Activated CD4-positive, alpha-beta T cell treated with anti-CD3 and anti-CD28 coated beads, Interleukin-2, amount 50 U/mL, for 24 hours (primary cell): ENCODE measurements at places on chromosomes 5 and 9.

DNA sequence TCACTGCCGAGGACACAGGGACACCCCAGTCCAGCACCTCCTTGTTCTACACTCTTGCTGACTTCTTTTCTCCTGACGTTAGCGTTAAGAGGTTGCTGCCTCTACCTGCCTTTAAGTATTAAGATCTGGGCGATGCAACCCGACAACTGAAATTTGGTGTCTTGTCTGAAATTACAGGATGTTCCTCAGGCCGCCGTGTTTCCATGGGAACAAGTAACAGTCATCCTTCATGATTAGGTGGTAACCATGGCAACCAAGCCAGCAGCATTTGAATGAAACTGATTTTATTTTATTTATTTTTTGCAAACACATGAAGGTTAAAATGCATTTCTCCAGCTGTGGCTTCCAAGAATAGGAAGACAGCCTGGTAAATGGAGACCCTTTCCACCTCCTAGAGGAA is 20.8 kb downstream of the DAB2IP start:
- no peak for DNase-seq

- DNase-seq: no peak
Observed at GRCh38 chr5:140351609-140352334, 5.4 kb upstream of the HBEGF start.

GRCh38 chr5:139341187-139341688 is 416 bp upstream of the PAIP2 start:
- no peak for DNase-seq

- DNase-seq: peak; percentile 13
Observed at GRCh38 chr5:153964880-153965645, 73.6 kb downstream of the FAM114A2 start.

- DNase-seq: no peak
Observed at GRCh38 chr9:20990867-20991266, 40.6 kb downstream of the HACD4 start.

DNA sequence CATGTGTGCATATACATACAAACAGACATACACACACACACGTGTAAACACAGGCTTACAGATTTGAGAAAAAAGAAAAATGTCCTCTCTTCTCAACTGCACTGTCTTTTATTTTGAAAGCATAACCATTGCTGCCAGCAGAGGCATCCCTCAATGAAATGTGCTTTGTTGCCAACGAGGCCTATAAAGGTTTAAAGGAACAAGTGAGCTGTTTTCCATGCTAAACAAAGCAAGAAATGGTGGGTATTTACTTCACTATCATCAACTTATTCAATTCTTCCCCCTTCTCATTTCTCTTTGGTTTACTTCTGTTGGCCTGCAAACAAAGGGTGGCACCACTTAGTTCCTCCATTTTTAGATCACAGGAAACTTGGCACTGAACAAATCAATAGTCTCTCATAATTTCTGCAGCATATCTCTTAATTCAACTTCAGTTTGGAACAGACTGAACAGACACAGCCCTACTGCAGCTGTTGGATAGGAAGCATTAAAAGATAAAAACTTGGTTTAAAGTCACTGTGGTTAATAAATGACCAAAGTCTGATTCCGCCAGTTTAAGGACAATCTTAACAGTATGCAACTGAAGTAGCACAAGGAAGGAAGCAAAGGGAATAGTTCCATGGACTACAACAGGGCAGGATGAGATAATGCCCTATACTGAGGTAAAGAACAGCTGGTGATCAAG is 21.7 kb downstream of the TTC33 start:
- no peak for DNase-seq

GRCh38 chr5:180563994-180564393 is 27.3 kb downstream of the SCGB3A1 start:
- peak; percentile 3 for DNase-seq

- no peak for DNase-seq
Observed at GRCh38 chr5:149298842-149299404, 27.3 kb downstream of the AFAP1L1 start.

- DNase-seq: no peak
Observed at GRCh38 chr5:76467216-76467615, 64.1 kb downstream of the IQGAP2 start.

- DNase-seq: no peak
Observed at GRCh38 chr5:24747327-24747726, 102.5 kb upstream of the CDH10 start.

- DNase-seq: no peak
Observed at GRCh38 chr5:144015961-144016360, 154.5 kb downstream of the YIPF5 start.

- DNase-seq: no peak
Observed at GRCh38 chr9:106753155-106753671, 109.8 kb upstream of the ZNF462 start.

GRCh38 chr9:114417511-114417910 is 29.7 kb upstream of the AKNA start:
- DNase-seq: no peak

DNA sequence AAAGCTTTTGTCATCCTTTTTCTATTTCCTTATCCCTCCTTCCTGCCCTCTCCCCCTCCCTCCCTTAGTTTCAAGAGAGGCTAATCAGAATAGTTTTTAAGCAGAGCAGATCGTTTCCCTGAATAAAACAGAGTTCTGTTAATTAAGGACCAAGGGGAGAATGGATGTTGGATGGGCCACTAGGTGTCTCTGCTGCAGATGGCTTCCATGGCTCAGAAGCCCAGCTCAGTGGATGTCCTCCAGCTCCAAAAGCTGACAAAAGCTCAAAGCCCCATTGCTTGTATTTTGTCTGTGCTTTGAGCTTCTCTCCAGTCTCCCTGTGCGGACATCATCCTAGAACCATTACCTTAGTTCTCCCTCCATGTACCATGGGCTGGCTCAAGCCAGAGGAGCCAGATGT is 21.0 kb upstream of the NPR3 start:
- no peak for DNase-seq

DNA sequence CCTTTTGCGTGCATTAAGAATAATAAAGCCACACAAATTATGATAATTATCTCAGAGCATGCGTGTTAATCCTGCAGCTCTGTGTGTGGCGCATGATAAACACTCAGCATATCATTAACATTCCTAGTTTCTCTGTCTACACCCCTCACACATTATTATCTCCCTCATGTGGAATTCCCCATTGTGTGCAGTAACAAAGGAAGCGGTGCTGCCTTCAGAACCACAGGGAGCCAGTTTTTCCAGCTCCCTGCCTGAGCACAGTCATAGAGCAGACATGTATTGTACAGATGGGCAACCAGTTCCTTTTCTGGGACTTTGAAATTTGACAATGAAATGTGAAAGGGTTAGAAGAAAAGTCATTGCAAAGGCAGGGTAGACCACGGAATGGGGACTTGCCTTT is 1365.5 kb upstream of the CDH9 start:
- DNase-seq: no peak

GRCh38 chr5:98917433-98917832 is 11.4 kb downstream of the CHD1 start:
- DNase-seq: no peak

- DNase-seq: no peak
Observed at GRCh38 chr9:93265301-93265971, 81.5 kb downstream of the WNK2 start.

GRCh38 chr9:124613849-124614248 is 106.7 kb upstream of the NR5A1 start:
- DNase-seq: no peak

DNA sequence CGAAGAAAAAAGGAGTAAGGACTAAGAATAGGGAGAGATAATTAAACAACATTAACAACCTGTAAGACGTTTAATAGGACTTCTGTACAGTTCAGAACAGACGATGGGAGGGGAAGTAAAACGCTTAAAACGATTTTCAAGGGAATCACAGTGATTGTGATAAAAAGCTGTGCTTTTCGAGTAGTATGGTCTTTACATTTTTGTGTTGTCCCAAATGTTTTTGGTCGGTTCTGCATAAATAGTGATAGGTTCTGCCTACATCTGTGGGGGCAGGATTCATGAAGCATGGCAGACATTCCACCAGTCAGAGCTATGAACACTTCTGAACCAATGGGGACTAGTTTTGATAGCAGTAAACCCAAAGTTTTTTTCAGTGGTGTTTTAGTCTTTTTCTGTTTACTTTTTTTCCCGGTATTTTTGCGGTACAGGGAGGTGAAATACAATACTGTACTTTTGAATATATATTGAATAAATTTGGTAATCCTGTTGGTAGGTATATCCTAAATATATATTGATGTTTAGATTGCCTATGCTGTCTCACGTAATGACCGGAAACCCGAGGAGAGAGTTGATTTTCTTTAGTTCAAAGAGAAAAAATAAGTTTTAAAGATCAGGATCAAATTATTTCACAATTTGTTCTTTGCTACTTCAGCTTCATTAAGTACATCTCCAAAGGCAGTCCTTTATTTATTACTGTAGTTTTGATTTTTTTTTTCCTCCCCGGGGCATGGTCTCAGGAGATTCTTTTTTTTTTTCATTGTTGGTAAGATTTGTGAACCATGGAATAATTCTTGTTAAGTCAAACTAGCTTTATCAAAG is 1.3 kb downstream of the ERBIN start:
- DNase-seq: no peak

- no peak for DNase-seq
Observed at GRCh38 chr5:95668728-95669127, 14.1 kb downstream of the SPATA9 start.

DNA sequence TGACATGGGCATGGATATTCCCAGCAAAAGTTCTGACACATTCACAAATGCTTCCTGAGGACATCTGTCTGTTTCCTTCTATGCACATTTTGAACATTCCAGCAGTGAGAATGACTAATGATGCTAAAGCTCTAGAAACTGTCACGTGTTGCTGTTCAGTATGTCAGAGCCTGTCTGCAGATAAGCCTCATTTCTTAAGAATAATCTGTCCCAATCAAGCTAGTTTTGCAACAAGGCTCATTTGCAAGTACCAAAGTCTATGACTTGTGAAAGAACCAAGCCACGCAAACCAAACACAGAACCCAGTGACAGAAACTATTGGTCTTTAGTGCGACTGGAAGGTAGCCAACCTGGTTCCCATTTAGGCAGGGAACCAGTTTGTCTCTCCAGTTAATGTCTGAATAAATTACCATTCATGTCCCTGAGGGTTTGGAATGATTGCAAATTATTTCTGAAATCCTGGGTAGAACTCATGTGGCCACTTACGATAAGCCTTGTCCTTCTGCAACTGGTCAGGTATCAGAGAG is 178.5 kb downstream of the C9orf152 start:
- DNase-seq: no peak

GRCh38 chr5:71996789-71997188 is 110.5 kb upstream of the MAP1B start:
- DNase-seq: no peak

GRCh38 chr9:83964973-83965349 is 15.1 kb downstream of the HNRNPK start:
- no peak for DNase-seq

DNA sequence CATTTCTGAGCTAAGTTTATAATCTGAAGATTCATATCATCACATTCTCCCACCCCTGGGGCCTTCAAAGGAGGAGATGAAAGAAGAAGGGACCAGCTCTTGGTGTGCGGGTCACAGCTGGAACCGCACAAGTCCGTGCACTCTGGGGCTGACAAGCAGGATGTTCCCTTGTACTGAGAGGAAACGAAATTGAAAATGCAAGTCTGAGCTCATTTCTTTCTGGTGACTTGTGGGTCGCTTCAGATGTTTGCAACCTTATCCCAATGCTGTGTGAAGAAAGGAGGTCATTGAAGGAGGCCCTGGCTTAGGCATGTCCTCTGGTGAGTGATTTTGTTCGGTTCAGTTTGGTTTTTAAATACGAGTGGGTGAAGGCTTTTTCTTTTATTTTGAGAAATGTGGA is 59.6 kb downstream of the C9orf152 start:
- peak; percentile 15 for DNase-seq

DNA sequence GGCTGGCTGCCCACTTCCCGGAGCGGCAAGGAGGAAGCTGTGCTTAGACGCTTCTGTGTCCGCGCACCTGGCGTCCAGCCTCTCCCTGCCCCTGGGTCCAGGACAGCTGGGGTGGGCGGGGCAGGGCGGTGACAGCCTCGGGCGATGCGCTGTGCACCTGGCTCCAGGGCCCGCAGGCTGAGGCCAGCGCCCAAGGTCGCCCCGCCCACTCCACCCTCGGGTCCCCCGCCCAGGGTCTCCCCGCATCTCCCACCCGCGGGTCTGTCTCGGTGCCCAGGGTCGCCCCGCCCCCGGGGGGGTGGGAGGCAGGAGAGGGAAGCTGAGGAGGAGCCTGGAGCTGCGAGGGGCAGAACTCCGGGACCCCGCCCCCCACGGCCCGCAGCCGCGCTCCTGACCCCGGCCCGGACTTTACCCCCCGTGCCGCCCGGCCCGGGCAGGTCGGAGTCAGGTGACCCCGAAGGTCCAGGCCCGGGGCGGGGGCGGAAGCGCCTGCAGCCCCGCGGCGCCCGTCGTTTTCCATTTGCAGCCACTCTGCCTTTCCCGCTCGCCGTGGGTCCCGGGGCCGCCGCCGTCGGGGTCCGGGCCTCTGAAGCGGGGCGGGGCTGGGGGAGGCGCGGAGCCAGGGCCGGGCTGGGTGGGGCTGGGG is at the start of gene ENTPD8:
TSS of gene ENTPD8 (minus strand) at position 69 of the 646 bp plus-strand sequence. CDS start 3,072 bp downstream, outside the sequence.
- DNase-seq: no peak
